ENCODE measurements at places on chromosomes 3 and 15.

- no peak for DNase-seq
Observed at GRCh38 chr3:151879037-151879436, 5.6 kb downstream of the SUCNR1 start.

- DNase-seq: no peak
Observed at GRCh38 chr15:64246364-64247189, 83.8 kb upstream of the PPIB start.

DNA sequence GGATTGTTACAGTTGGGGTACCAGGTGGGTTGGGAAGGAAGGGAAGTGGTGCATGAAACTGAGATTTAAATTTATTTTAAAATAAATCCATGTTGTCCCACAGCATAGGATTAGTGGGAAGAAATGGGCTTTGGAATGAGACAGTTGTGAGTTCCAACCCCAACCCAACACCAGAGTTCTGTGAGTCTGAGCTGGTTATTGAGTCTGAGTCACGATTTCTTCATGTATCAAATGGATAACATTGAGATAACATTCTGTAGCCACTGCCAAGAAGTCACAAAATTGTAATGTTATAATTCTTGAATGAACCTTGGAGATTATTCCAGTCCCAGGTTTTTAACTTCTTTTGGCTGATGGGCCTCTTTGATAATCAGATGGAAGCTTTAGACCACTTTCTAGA, 13.7 kb downstream of the IFT122 start:
- DNase-seq: no peak

GRCh38 chr15:67803996-67804843, 21.1 kb upstream of the SKOR1 start:
- no peak for DNase-seq

Data from activated CD8-positive, alpha-beta memory T cell treated with anti-CD3 and anti-CD28 coated beads, Interleukin-2, amount 50 U/mL, for 4 hours (primary cell).